ENCODE measurements at places on chromosomes 2 and 18. TPM values are rescaled to one million over a fixed set of nuclear protein-coding genes. Genes with fewer than 3 reads are reported as not detected.
A peak's percentile ranks its signal among the peaks of the same experiment; 100 is the strongest.

Gene SUCLG1
- total RNA-seq: 77.5 TPM

DNA sequence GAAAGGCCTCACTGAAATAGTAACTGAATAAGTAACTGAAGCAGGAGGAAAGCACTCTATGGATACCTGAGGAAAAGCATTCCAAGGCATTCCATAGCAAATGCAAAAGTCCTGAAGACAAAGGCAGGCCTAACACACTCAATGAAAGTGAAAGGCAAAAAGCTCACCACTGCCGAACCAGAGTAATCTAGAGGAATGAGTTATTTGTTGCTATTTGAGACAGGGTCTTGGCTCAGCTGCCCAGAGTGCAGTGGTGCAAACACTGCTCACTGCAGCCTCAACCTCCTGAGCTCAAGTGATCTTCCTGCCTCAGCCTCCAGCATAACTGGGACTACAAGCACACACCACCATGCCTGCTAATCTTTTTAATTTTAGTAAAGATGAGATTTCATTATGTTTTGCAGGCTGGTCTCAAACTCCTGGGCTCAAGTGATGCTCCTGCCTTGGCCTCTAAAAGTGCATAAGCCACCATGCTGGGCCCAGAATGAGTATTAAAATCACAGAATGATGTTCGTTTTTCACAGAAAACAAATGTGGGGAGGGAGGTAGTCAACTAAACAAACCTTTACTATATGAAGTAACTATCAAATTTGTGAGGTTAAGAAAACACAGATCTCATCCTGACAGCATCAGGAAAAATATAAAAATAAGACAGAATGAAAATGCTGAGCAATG lies 17.9 kb downstream of the PIAS2 start:
- no peak for DNase-seq

- DNase-seq: peak; percentile 70
Measured at GRCh38 chr2:100891906-100892642, 72.1 kb downstream of the NPAS2 start.

- no peak for DNase-seq
Measured at GRCh38 chr2:181122601-181123000, 142.2 kb downstream of the UBE2E3 start.

GRCh38 chr2:196205881-196206435 lies 34.6 kb upstream of the STK17B start:
- DNase-seq: no peak

- DNase-seq: no peak
Measured at GRCh38 chr2:197877038-197877437, 72.6 kb downstream of the PLCL1 start.

- peak; percentile 73 for DNase-seq
Measured at GRCh38 chr2:55014962-55015939, 35.0 kb downstream of the RTN4 start.

- no peak for DNase-seq
Measured at GRCh38 chr2:221467610-221468009, 104.5 kb downstream of the EPHA4 start.
